ENCODE measurements at places on chromosomes 11 and 22. TPM values are rescaled to one million over a fixed set of nuclear protein-coding genes. Genes with fewer than 3 reads are reported as not detected.

FGF3 gene
- total RNA-seq, result not detected

TBX1 gene
- total RNA-seq, result not detected

OR5AS1 gene
- not detected for total RNA-seq

RAG2 gene
- not detected for total RNA-seq

HBE1 gene
- not detected for total RNA-seq

DNA sequence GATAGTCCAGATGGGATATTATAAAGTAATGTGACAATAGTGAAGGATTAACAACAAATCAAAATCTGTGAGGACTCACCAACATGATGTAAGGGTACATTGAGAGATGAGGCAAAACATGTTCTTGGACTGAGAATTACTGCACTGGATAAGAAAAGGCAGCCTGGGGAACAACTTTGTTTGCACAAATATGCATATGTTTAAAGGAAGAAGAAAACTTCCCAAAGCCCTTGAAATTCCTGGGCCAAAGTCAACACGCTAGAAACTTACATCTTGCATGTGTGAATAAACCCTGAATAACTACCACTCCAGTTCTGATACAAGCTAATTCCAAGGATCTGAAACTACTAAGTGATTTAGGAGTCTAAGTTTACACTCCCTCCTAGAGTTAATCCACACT is 1.1 kb downstream of the OR52A5 start:
- no peak for DNase-seq

GRCh38 chr22:24061124-24061684 is 50.1 kb downstream of the CABIN1 start:
- no peak for DNase-seq

- DNase-seq, result peak; percentile 36
Measured at GRCh38 chr11:358129-358800, 11.0 kb upstream of the B4GALNT4 start.

- DNase-seq, result no peak
Measured at GRCh38 chr11:67276781-67277230, 10.5 kb downstream of the GRK2 start.
